ENCODE measurements at places on chromosomes 6 and 20. TPM values are rescaled to one million over a fixed set of nuclear protein-coding genes. Genes with fewer than 3 reads are reported as not detected.
A peak's percentile ranks its signal among the peaks of the same experiment; 100 is the strongest.

GRCh38 chr6:134474955-134475354 is 157.0 kb upstream of the SGK1 start:
- H3K27me3 ChIP-seq, result no peaks in the 10 kb centered on the region
- H3K4me3 ChIP-seq, result no peak overlapping the region
- DNase-seq, result no peak
- no peaks in the 10 kb centered on the region for H3K36me3 ChIP-seq
- H3K27ac ChIP-seq, result no peak overlapping the region

GRCh38 chr20:49281059-49281912 is 3.4 kb upstream of the ZNFX1 start:
- peak overlapping the region; percentile 97 for H3K27ac ChIP-seq
- no peak overlapping the region for H3K4me3 ChIP-seq
- H3K36me3 ChIP-seq, result peaks cover 70% of the 10 kb centered on the region
- no peaks in the 10 kb centered on the region for H3K27me3 ChIP-seq
- peak; percentile 45 for DNase-seq

- H3K36me3 ChIP-seq, result no peaks in the 10 kb centered on the region
- H3K27me3 ChIP-seq, result no peaks in the 10 kb centered on the region
Measured at GRCh38 chr6:20266851-20267608, 54.8 kb upstream of the MBOAT1 start.

DNA sequence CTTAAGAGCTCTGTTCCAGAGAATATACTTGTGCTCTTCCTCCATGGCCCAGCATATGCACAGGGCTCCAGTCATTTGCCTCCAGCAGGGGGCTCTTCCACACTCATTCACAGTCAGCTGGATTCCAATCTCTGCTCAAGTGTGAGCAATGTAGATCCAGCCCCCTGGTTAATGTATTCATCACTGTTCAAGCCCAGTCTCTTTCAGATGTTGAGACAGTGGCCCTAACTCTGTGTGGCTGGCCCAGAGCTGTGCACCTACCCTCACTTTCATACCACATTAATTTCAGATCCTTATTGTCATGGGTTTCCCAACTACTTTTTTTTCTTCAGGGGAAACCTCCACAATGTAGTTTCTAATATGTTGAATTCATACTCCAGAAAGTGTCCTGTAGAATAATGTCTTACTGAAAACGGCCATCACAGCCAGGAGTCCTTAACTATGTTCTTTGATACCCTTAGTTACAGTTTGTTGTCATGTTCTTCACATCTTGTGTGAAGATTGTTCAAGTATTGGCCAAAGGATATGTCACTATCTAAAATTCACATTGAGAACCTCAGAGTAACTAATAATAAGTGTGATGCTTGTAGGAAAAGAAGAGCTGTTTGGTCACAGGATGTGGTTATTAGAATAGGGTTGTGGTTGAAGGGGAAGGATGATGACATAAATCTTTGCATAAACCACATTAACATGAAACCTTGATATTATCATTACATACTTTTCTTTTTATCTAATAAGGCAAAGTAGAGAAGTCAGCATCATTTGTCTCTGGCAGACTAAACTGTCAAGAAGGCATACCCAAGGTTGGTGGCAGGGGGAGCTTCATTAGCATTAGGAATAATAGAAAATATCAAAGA is 14.4 kb upstream of the HLA-DQA1 start:
- no peaks in the 10 kb centered on the region for H3K36me3 ChIP-seq
- no peaks in the 10 kb centered on the region for H3K4me1 ChIP-seq
- no peak overlapping the region for H3K4me3 ChIP-seq
- DNase-seq, result no peak

DNA sequence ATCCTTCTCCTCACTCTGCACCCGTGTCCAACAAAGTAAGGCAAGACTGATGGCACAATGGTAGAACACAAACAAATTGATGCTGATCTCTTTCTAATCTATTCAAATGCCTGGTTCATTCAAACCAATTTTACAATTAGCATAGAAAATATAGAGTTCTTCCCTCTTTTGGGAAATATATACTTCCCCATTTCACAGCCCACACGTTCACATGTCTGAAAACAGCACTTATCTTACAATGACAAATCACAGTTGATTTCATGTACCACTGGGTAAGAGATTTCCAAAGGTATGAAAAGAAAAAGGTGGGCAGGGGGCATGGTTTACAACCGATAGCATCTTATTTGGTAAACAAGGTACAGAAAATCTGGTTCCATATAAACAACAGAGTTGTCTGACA is 137.6 kb downstream of the RNGTT start:
- no peak for DNase-seq
- no peaks in the 10 kb centered on the region for H3K36me3 ChIP-seq
- peaks cover 5% of the 10 kb centered on the region for H3K4me1 ChIP-seq
- no peak overlapping the region for H3K27ac ChIP-seq
- no peaks in the 10 kb centered on the region for H3K27me3 ChIP-seq

GRCh38 chr20:45545351-45545750 is 1.9 kb downstream of the EPPIN start:
- no peak for DNase-seq
- H3K4me3 ChIP-seq, result no peak overlapping the region
- no peaks in the 10 kb centered on the region for H3K4me1 ChIP-seq
- H3K27me3 ChIP-seq, result peaks cover 3% of the 10 kb centered on the region

DNA sequence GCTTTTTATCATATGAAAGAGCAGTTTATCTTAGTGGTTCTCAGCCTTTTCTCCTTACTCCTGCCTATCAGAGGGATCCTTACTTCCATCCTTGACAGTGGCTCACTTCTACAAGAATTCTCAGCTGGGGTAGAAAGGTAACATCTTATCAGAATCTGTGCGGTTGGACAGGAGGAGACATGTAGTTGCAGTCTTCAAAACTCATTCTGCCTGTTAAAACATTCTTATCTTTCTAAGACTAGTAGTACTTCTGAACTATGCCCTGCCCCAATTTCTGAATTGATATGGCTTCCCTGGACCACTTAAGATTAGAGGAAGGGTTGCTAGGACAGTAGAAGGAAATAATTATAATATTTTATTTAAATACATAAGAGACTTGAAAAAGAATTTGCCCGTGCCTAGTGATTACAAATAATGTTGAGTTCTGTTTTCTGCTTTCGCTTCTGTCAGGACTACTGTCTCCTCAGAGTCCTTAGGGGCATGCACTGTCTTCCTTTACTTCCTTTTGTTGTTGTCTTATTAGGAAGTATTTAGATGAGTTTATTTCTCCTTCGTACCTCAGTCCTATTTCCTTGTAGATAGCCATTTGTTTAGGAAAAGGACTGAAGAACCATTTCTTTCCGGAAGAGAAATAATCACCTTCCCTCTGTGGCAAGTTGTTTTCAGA is 24.9 kb downstream of the BLTP3A start:
- peak overlapping the region; percentile 42 for H3K27ac ChIP-seq
- H3K27me3 ChIP-seq, result no peaks in the 10 kb centered on the region
- H3K4me1 ChIP-seq, result peaks cover 45% of the 10 kb centered on the region
- H3K36me3 ChIP-seq, result no peaks in the 10 kb centered on the region

DNA sequence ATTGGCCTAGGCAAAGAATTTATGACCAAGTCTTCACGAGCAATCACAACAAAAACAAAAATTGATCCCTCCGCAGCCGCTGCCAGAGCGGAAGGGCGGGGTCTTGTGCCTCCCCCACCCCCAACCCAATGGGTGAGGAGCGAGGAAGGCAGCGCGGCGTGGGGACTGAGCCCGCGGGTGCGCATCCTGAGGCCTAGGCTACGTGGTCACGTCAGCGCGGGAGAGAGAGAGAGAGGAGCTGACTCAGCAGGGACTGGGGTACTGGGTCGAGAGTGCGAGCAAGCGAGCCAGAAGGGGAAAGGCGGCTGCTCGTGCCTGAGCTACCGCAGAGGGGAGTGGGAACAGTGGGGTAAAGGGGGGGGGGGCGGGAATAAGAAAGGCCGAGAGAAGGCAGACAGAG is 90.1 kb upstream of the FERMT1 start:
- no peaks in the 10 kb centered on the region for H3K27me3 ChIP-seq
- no peaks in the 10 kb centered on the region for H3K4me1 ChIP-seq
- no peak for DNase-seq
- no peaks in the 10 kb centered on the region for H3K36me3 ChIP-seq
- H3K27ac ChIP-seq, result no peak overlapping the region

RIMS1 gene
- 3.4 TPM for total RNA-seq

TPD52L1 gene
- total RNA-seq, result 60.1 TPM

C6orf15 gene
- total RNA-seq, result not detected

ARHGAP18 gene
- 15.6 TPM for total RNA-seq

BANF2 gene
- total RNA-seq, result 2.1 TPM

C20orf141 gene
- not detected for total RNA-seq

HDGFL1 gene
- total RNA-seq, result not detected
